ENCODE measurements at places on chromosomes 5 and 9. TPM values are rescaled to one million over a fixed set of nuclear protein-coding genes. Genes with fewer than 3 reads are reported as not detected.

SLC25A48 gene
- total RNA-seq, result 1.2 TPM

SHISAL2B gene
- 0.49 TPM for total RNA-seq

SPATA31C1 gene
- not detected for total RNA-seq

OTP gene
- not detected for total RNA-seq

CENPP gene
- total RNA-seq, result 4.7 TPM

SLC6A3 gene
- total RNA-seq, result not detected

CHSY3 gene
- total RNA-seq, result 14.8 TPM

HNRNPH1 gene
- 448 TPM for total RNA-seq

CDK7 gene
- total RNA-seq, result 27.8 TPM

RAB3C gene
- total RNA-seq, result 33.9 TPM

YTHDC2 gene
- total RNA-seq, result 41.6 TPM

MOCS2 gene
- total RNA-seq, result 35.4 TPM

PCDHGA6 gene
- 9.6 TPM for total RNA-seq

Measured in temporal lobe (tissue), 4 donors.